ENCODE measurements at places on chromosomes 3 and 15.

GRCh38 chr3:155283092-155284056 lies 10.1 kb downstream of the STRIT1 start:
- DNase-seq = no peak

GRCh38 chr3:48217449-48217848 lies 5.8 kb upstream of the CAMP start:
- DNase-seq = no peak

DNA sequence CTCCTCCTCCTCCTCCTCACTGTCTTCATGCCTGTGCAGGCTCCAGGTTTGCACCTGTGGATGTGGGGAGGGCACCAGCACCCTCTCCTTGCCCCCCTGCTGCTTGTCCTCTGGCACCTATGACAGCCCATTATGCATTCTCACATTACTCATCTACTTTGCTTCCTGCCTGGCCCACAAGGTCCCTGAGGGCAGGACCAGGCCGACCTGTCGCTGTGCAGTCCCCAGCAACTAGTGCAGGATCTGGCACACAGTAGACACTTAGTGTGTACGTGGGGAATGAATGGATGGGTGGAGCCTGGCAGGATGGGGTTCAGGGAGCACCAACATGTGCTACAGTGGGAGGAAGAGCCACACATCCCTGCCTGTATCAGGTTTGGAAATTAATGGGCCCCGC lies 58.3 kb upstream of the TMEM115 start:
- no peak for DNase-seq

DNA sequence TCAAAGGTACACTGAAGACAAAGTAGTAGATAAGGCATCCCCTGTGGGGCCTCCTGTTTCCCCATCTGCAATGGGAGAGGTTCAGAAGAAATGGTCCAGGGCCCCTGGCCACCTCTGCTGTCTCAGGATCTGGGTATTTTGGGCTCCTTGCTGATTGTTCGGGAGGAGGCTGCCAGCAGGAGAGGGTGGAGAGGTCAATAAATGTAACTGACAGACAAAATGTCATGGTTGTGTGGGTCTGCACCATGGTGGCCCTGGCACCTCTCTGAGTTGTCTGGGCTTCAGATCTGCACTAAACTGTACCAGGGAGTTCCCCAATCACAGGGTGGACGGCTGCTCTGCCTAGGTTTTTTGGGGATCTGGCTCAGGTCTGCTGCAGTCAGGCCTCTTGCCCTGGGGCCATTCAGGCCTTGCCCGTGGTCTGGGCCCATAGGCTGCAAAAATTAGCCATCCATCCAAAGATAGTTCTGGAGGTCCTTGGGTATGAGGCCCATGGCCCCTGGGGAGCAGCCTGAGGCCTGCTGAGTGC lies 7.4 kb downstream of the NBEAL2 start:
- DNase-seq = no peak

DNA sequence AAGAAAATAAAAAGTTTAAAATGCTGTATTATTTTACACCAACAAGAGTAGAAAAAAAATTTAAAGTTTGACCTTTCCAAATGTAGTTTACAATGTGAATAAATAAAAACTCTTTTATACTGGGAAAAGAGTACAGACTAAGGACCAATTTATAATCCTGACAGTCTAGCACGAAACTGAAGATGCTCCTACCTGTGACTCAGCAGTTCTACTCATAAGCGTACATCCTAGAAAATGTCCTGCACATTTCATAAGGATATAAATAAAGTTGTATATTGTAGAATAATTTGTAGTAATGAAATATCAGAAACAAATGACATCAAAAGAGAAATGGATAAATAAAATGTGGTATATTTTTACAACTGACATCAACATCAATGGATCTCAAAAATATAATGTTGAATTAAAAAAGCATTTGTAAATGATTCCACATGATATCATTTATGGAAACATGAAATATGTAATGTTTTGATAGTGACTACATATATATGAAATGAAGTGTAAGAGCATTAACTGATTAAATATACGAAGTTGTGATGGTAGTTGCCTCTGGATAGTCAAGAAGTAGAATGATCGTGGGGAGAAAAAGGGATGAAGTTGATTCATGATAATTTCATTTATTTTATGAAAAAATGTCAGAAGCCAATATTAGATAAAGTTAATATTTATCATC lies 161.3 kb upstream of the CBLB start:
- no peak for DNase-seq

- DNase-seq = no peak
Measured at GRCh38 chr3:16239780-16240179, 25.0 kb downstream of the DPH3 start.

DNA sequence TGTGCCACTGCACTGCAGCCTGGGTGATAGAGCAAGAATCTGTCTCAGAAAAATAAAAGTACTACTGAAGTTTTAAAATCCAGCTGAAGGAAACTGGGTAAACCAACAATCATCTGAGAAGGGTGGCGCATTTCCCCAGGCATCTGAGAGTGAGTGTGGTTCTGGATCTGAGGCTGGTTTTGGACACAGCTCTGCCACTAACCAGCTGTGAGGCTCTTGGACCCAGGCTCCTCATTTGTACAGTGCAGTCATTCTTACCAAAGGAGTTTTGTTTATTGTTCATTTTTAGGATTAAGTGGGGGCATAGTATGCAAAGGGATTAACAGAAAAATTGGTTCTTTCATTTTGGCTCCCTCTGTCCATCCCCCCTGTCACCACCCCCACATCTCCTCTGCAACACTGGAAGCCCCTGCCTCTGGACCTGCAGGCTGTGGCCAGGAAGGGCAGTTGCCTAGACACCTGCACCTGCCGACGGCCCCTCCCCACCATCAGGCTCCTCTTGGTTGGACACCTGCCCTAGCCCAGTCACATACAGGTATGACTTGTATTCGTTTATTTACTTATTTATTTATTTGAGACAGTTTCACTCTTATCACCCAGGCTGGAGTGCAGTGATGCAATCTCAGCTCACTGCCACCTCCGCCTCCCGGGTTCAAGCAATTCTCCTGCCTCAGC lies 8.8 kb downstream of the NUP210 start:
- no peak for DNase-seq

DNA sequence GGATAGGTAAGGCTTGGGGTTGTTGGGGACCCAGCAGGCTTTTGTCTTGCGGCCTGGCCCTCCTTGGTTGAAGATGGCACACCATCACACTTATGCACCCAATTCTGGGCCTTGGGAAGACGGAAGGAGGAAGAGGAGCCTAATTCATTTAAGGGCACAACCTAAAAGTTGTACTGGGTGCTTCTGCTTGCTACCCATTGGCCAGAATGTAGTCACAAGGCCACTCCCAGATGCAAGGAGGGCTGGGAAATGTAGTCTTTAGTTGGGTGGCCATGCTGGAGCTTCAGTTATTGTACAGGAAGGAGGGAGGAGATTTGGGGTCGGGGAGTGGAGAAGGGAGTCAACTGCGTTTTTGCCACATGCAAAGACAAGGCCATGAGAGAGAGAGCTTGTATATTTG lies 109.2 kb downstream of the TMEM266 start:
- no peak for DNase-seq
